Heart left ventricle (tissue), 16 donors: ENCODE measurements at places on chromosomes 3 and 15. TPM values are rescaled to one million over a fixed set of nuclear protein-coding genes. Genes with fewer than 3 reads are reported as not detected.

The SPTBN5 gene
- 1.5 TPM for total RNA-seq

- no peaks in the 10 kb centered on the region for H3K27me3 ChIP-seq
- no peak for DNase-seq
- H3K27ac ChIP-seq: no peak overlapping the region
- no peaks in the 10 kb centered on the region for H3K36me3 ChIP-seq
- H3K4me3 ChIP-seq: no peak overlapping the region
Observed at GRCh38 chr3:16071206-16071605, 103.3 kb upstream of the GALNT15 start.

DNA sequence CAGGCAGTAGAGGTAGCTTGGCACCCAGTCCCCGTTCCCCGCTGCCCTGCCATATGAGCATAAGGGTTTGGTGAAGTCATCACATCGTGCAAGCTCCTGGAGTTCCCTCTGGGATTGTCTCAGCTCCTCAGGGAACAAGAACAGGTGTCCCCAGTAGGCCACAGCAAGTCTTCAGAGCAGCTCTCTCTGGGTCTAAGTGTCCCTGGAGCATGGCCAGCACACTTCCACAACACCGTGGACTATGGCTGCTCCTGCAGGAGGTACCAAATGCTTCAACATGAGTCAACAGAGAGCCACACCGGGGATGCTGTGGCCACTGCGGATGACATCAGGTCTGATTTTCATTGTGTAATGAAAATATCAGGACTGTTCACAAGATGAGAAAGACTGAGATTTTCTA, 23.1 kb downstream of the ABHD6 start:
- no peak overlapping the region for H3K4me3 ChIP-seq
- no peaks in the 10 kb centered on the region for H3K36me3 ChIP-seq
- H3K27me3 ChIP-seq: no peaks in the 10 kb centered on the region
- no peaks in the 10 kb centered on the region for H3K4me1 ChIP-seq

DNA sequence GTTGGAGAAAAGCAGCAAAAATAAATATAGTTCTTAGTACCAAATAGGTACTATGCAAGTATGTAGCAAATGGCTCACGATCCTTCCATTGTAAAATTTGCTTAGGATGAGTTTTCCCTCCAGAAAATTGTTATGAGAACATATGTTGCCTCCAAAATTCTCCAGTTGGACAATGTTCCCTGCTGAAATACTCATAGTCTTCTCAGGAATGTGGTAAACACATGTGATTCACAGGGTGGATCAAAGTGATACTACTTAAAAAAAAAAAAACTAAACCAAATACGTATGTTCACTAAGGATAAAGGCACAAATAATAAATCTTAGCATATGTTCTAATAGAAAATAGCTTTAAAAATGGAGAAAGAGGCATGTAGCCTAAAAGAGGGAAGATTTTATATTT, 84.3 kb upstream of the ZNF385D start:
- H3K36me3 ChIP-seq: no peaks in the 10 kb centered on the region
- H3K4me3 ChIP-seq: no peak overlapping the region
- no peaks in the 10 kb centered on the region for H3K4me1 ChIP-seq
- DNase-seq: no peak

The SST gene
- not detected for total RNA-seq

DNA sequence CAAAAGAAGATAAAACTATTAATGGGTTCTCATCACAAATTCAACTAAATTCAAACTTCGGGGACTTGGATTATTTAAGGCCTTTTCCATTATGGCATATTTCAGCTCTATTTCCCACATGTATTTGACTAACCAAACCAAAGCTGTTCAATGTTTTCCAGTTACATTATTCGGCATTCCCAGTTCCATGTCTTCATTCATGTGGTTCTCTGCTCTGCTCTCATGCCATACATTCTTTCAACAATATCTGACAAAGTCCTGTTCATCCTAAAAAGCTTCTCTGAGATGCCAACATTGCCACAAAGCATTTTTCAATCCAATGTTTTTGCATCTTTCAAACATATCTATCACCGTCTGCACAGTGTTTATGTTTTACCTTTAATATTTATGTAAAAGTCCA, 141.4 kb downstream of the GREM1 start:
- H3K4me1 ChIP-seq: no peaks in the 10 kb centered on the region
- no peak overlapping the region for H3K27ac ChIP-seq
- no peaks in the 10 kb centered on the region for H3K27me3 ChIP-seq
